ENCODE measurements at places on chromosomes 1 and 21. TPM values are rescaled to one million over a fixed set of nuclear protein-coding genes. Genes with fewer than 3 reads are reported as not detected.

- no peak for DNase-seq
Observed at GRCh38 chr1:245730801-245731200, 576.0 kb downstream of the KIF26B start.

The CELA3A gene
- not detected for polyA plus RNA-seq

DNA sequence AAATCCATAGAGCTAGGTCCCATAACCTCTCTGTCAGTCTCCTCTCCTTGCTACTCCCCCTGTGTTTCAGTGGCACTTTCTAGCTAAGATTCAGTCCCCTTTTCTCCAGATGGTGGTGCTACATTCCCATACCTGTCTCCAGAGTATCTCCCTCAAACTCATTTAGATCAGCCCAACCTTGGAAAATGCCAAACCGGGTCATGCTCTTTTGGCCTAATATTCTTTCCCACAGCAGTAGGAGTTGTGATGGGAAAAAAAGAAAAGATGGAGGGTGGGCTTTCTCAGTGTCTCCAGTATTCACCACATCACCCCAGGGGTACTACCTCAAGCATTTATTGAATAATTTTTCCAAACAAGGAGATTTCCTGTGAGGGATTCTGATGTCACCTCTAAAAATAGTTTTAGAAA lies 3.2 kb upstream of the RXFP4 start:
- DNase-seq = no peak

DNA sequence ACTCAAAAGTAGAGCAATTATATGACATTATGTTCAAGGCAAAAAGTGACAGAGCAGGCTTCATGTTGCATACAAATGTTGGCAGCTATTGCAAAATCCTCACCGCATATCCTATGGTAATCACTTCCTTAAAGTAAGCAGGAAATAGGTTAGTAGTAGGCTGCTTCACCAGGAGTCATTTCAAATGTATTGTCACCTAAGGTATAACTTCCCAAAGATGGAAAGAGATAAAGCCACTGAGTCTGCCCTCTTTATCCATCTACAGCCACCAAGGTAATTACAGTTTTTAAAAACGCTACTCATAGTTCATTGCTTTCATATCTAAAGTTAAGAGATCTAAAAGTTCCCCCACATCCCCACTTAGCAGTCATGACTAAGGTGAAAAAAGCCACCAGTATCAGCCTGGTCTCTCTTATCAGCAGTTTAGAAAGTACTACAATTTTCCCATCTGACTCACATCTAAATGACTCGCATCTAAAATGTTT lies 31.6 kb upstream of the UBE2U start:
- DNase-seq = no peak

- no peak for DNase-seq
Observed at GRCh38 chr1:23599125-23599524, 39.8 kb upstream of the ID3 start.

The KCNE2 gene
- 1.3 TPM for polyA plus RNA-seq

DNA sequence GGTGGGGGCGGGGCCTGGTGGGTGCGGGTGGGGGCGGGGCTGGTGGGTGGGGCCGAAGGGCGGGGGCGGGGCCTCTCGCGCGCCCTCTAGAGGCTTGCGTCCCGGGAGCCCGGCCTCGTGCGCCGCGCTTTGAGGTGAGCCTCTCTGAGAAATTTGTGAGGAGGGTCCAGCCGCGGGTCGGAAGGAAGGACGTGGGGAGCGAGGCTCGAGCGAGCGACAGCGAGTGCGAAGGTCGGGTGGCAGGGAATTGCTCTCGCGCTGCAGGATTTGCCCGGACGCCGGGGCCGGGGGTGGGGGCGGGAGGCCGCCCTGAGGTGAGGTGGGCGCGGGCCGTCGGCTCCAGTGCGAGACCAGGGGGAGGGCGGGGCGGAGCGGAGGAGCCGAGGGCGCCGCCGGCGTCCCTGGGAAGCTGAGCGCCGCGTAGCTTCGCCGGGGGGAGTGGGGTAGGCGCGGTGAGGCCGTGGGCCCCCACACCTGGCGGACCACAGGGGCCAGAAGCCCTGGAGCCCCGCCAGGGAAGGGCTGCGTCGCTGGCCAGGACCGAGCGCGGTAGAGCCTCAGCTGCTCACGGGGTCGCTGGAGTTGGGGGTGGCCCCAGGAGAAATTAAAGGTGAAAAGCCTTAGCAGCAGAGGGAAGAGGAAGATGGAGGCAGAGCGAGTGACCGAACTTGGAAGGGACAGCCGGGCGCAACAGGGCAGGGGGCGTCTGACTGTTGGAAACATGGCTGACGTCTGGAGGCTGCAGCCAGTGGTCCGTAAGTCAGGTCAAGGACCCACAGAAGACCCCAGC lies 754 bp upstream of the LSS start:
- no peak for DNase-seq

The FCRL6 gene
- polyA plus RNA-seq = not detected

DNA sequence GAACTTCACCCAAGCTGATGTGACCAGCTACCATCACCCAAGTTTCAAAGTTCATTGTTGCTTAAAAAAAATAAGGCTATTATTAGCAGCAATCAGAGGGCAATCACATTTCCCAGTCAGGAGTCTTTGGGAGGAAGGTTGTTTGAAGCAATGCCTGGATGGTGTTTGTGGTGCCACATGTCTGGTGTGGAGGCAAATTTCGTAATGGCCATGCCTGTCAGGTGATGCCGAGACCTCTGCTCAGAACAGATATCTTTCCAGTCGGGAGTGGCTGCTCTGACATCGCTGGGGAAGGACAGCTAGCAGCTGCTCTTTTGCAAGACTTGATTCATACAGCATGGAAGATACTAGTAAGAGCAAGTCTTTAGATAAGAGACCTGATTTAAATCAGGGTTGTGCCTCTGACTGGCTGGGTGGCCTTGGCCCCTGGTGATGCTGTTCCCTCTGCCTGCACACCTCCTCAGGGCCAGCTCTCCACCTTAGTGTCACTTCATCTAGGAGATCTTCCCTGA lies 187.8 kb upstream of the JUN start:
- no peak for DNase-seq

The COL8A2 gene
- polyA plus RNA-seq = 3.2 TPM

DNA sequence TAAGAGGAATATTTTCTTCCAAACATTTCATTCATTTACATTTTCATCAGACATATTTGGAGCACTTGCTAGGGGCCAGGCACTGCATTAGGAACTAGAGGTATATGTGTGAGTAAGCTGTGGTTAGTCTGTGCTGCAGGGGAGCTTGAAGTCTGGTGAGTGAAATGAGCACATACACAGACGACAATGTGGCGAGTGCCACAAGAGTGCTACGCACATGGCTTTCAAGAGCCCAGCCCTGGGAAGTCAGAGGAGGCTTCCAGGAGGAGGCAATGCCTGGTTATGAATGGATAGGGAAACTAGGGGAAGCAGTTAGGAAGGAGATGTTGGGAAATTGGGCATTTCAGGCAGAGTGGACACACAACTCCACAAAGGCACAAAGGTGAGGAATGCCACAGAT lies 171.8 kb downstream of the IER5 start:
- DNase-seq = no peak

DNA sequence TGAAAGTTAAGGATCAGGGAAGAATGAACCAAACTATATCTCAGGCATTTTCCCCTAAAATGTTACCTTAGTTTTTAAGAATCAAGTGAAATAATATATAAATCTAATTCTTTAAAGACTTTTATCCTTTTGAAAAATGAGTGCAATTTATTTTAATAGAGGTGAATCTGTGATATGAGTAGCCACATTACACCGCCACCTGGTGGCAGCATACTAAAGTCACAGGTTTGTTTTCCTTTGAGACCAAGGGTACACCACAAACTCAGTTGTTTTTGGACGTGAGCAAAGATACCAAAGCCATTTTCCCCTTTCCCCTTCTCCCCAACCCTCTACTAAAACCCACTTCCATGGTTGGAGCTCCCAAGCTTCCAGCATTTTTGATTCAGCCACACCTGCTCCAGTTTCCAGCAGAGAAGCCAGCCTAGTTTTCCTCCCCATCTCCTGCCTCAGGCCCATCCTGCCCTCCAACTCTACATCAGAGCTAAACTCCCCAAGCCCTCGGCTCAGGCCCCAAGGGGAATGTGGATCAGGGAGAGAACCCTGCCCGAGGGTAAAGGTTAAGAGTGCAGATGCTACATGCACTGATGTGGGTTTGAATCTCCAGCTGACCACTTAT lies 22.9 kb upstream of the LDLRAP1 start:
- peak; percentile 39 for DNase-seq

DNA sequence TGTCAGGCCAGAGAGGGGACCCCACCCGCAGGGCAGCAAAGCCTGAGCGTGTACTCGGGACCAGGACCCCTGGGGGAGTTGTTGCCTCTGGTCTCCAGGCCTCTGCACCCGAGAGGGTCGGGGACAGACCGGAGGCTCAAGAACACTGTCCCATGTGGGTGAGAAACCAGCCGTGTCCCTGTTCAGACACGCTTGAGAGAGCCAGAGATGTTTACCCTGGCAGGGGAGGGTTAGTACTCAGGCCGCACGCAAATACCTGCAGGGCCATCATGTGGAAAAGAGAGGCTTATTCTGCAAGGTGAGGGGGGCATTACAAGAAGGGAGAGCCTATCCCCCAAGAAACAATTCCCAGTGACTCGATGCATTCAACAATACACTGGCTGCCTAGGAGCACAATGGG lies 74.0 kb upstream of the ARHGEF16 start:
- no peak for DNase-seq

The CD1E gene
- polyA plus RNA-seq = not detected

The PADI4 gene
- 0.89 TPM for polyA plus RNA-seq

DNA sequence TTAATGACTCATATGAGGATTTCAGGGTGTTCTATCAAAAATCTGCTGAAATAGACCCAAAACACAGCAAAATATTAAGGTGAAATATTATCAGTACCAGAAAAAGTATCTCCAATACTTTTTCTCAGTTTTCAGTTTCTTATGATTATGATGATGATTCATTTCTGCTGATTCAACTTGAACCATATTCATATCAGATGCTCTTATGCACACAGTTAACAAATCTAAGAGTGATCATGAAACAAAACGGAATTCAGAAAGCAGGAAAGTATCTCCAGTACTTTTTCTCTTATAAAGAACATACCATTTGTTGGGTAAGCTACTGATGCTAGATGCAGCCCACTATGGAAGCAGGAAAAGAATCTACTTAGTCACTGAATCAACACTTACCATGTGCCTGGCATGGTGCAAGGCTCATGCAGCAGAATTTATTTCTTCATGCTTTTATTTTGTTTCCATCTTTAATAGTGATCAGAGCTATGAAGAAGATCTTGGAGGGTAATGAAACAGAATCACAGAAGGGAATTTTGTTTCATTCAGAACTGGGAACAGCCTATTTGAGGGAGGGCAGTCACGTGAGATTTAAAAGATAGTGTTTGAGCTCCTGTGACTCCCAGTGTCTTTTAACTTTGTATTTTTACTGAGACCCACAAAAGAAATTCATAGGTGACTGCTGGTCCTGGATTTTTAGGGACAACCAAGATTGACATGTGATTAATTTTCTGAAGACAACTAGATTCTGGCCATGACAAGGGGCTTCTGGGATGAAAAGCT lies 480.6 kb downstream of the SETD4 start:
- no peak for DNase-seq

DNA sequence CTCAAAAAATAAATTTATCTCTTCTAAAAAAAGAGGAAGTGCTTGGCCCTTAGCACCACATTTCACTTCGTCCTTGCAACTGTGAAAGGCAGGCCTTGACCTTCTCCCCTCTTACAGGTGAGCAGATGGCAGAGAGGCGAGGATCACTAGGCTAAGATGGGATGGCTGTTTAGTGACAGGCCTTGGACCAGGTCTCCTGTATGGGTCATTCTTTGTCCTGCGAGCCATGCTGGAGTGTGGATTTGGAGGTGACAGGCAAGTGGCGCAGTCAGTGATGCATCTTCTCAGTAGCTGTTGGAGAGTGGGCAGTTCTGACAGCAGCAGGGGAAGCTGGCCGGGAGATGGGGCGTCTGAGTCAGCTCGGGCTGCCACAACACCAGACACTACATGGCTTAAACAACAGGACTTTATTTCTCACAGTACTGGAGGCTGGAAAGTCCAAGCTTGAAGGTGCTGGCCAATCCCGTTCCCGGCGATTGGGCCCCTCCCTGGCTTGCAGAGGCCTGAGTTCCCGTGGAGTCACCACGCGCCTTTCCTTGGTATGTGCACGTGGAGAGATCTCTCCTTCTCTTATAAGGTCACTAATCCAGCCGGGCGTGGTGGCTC lies 16.5 kb downstream of the SLC27A3 start:
- DNase-seq = no peak

- peak; percentile 35 for DNase-seq
Observed at GRCh38 chr1:173202424-173203145, 4.5 kb downstream of the TNFSF4 start.

- no peak for DNase-seq
Observed at GRCh38 chr21:35548904-35549615, 500.0 kb upstream of the RUNX1 start.

GRCh38 chr1:67434491-67434890 lies 4.3 kb upstream of the SERBP1 start:
- DNase-seq = no peak

- no peak for DNase-seq
Observed at GRCh38 chr1:60224523-60224922, 151.0 kb upstream of the C1orf87 start.

DNA sequence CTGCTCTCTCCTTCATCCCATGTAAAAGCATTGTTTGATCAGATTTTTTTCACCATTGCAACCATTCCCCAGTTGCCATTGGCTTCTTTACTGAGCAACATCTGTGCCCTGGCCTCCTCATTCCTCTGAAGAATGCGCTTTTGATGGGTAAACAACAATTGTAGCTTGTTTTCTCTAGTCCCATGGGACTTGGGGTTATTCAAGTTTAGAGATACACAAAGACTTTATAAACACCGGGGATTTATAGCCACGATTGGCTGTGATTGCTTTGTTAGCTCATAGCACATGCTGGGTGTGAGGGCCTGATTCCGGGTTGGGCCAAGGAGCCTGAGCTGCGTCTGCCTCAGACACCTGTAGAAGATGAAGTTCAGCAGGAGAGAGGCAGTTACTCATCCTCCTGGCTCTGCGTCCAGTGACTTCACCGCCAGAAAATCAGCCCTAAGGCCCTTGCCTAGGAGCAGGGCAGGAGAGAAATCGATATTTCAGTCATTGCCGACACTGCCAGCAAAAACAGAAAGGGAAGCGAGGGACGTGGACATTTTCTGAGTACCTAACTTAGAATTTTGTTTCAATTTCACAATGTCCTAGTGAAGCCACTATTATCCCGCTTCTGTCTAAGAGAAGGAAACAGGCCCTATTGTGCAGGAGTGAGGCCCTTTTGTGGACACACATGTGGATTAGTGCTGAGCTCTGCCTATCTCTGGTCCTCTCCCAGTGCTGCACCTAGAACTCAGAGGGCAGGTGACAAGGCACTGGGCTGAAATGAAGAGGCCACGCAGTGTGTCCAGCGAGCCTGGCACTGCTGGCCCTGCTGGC lies 159.8 kb upstream of the USP24 start:
- no peak for DNase-seq

GRCh38 chr1:39422614-39423013 lies 68.8 kb upstream of the BMP8A start:
- no peak for DNase-seq

GRCh38 chr1:167455786-167456446 lies 62.4 kb downstream of the CD247 start:
- DNase-seq = no peak

GRCh38 chr1:24177161-24177560 lies 9.9 kb downstream of the IFNLR1 start:
- no peak for DNase-seq

GRCh38 chr1:91557826-91558225 lies 57.2 kb downstream of the CDC7 start:
- no peak for DNase-seq

All from spinal cord (tissue), 10 donors.